ENCODE measurements at places on chromosomes 12 and 14.
A peak's percentile ranks its signal among the peaks of the same experiment; 100 is the strongest.

- no peak overlapping the region for H3K4me3 ChIP-seq
- peaks cover 3% of the 10 kb centered on the region for H3K27me3 ChIP-seq
- no peak for DNase-seq
- peaks cover 52% of the 10 kb centered on the region for H3K4me1 ChIP-seq
Measured at GRCh38 chr12:53197011-53197640, 9.9 kb downstream of the ITGB7 start.

DNA sequence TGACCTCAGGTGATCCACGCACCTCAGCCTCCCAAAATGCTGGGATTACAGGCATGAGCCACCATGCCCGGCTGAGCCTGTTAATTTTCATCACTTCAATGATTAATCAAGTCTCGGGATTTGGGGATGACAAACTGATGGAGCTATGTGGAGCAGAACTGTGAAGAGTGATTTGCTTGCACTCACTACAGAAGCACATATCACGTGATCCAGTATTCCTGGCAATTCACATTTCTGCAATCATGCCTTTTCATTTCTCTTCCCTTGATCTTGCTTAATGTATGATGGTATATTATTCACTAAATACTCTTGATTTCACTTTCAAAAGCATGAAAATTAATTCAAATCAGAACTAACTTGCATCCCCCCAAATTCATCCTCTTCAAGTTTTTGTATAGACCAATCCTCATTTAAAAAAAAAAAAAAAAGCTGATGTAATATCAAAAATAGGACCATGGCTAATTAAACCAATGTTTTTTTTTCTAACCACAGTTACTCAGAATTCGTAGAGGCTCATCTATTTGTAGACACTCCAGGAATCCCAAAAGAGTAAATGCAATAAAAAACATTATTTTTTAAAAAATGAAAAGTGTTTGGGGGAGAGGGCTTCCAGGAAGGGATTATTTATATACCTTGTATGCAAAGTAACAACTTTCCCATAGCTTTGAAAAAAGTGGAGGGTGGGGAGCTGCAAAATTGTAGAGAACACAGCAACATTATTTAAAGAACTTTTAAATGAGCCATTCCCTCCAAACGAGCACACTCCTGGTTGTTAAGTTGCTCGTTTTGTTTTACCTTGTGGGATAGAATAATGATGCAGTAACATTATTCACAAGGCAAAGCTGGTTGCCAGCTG, 7.0 kb upstream of the ATXN2 start:
- H3K27ac ChIP-seq = no peak overlapping the region
- no peaks in the 10 kb centered on the region for H3K4me1 ChIP-seq
- no peaks in the 10 kb centered on the region for H3K36me3 ChIP-seq
- DNase-seq = no peak

DNA sequence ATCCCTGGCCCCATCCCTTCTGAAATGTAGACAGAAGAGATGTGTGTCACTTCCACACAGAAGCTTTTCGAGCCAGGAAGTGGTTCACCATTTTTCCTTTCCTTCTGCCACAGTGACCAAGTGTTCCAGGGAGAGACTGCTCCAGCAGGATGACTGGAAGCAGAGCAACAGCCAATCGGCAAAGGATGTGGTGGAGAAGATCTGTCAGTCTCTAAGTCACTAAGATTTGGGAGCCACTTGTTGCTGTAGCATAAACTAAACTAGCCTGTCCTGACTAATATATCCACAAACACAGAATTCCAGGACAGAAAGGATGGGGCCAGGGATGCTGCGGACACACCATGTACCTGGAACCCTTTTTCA, 42.9 kb downstream of the DUSP6 start:
- no peaks in the 10 kb centered on the region for H3K36me3 ChIP-seq
- peaks cover 30% of the 10 kb centered on the region for H3K4me1 ChIP-seq

DNA sequence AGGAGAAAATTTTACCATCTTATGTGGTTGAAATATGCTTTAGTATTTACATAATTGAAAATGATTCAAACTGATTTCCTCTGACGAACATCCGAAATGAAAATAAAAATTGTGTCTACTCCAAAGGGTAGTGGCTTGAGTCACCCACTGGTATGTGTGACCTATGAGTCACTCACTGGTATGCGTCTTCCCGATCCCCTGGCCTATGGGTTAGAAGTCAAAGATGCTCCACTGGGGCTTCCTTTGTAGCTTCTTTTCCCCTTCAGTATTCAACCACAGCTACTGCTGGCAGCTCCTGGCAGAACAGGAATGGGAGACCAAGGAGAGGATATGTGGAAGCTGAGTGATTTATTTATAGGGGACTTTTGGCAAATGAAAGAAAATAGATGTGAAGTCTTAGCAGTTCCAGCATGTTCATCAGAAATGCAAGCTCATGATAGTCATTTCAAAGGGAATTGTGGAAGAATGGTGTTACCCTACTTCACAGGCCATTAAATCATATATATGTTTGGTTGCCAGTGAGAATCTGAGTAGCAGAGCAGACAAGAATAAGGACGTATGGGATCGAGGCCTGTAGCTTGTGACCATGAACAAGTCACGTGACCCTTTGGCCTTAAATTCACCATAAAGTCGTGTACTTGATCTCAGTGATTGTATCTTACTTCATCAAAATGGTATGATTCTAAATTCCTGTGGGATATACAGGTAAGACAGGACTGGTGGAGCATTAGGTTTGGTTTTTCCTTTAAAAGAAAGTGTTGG, 108.3 kb downstream of the CRADD start:
- H3K4me1 ChIP-seq = peaks cover 33% of the 10 kb centered on the region
- H3K4me3 ChIP-seq = no peak overlapping the region
- H3K36me3 ChIP-seq = peaks cover 3% of the 10 kb centered on the region
- peak overlapping the region; percentile 73 for H3K27ac ChIP-seq

- peaks cover 4% of the 10 kb centered on the region for H3K27me3 ChIP-seq
- H3K27ac ChIP-seq = no peak overlapping the region
- H3K4me3 ChIP-seq = no peak overlapping the region
- H3K36me3 ChIP-seq = no peaks in the 10 kb centered on the region
Measured at GRCh38 chr14:36443374-36443773, 76.7 kb downstream of the NKX2-1 start.

DNA sequence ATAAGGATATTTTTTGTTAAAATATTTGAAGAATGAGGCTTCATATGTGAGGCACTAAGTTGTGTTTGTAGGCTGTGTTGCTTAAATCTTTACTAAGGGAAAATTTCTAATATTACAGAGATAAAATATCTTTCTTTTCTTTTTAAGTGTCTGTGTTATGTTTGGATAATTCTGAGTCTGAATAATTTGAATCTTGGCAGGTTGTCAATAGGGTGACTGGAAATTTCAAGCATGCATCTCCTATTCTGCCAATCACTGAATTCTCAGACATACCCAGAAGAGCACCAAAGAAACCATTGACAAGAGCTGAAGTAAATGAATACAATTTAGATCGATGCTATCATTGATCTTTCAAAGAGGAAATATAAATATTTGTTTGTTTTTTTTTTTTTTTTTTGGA, 29.4 kb downstream of the TMPO start:
- peaks cover 15% of the 10 kb centered on the region for H3K36me3 ChIP-seq
- no peak overlapping the region for H3K4me3 ChIP-seq
- no peak for DNase-seq
- H3K27ac ChIP-seq = no peak overlapping the region
- no peaks in the 10 kb centered on the region for H3K27me3 ChIP-seq

DNA sequence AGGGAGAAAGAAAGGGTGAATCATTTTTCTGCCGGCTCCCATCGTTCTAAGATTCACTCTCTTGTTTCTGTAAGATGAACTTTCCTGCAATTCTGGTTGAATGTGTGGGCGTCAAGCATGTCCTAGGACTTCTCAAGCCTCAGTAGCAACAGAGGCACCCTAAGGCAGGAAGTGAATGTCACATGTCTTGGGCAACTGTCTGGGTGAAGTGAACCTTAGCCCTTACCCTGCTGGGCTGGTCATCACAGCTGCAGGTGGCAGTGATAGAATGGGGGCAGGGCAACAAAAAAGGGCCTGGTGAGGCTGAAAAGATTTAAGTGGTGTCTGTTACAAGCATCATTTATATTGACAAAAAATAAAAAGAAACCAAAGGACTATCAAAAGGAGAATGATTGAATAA, 45.9 kb upstream of the CAND1 start:
- no peak for DNase-seq
- H3K36me3 ChIP-seq = no peaks in the 10 kb centered on the region
- no peak overlapping the region for H3K4me3 ChIP-seq
- no peak overlapping the region for H3K27ac ChIP-seq

GRCh38 chr14:31228533-31228932, 20.9 kb upstream of the HECTD1 start:
- no peak overlapping the region for H3K4me3 ChIP-seq
- no peaks in the 10 kb centered on the region for H3K27me3 ChIP-seq
- no peaks in the 10 kb centered on the region for H3K4me1 ChIP-seq
- no peaks in the 10 kb centered on the region for H3K36me3 ChIP-seq
- DNase-seq = no peak

DNA sequence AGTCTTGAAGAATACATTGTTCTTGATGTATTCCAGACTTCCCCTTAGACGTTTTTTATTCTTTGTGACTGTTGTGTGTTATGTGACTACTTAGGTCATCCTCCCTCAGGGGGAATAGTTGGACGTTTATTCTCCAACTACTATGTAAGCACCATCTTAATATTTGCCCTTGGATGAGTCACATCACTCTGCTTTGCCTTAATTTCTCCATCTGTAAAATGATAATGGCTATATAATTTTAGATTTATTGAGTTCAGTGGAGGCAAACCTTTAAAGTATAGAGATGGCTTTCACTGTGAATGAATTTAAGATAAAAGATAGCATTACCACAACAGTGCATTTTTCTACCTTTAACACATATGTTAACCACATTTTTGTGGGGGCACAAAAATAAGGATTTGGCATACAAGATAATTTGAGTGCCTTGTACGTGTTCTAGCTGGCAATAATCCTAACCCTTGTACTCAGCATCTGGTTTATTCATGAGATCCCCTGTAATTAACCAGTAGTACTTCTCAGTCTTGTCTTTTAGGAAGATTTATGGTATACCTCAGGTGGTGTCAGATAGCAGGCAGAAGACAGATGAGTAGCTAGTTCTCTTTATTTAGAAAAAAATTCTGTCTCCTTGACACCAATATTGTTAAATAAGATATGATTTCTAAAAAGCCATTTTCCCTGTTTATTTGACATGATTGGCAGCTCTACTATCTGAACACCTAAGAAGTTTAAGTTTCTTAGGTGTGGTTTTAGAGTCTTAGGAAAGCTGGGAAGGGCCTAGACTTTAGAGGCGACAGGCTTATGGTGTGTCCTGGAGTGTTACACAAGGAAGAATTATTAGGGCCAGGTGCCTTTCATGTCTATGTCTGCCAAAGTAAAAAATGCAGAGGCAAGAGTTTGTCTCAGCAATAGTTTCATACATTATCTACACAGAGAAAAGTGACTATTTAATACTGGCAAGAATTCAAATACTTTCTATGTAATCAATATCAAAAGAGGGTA, 152.3 kb downstream of the RAD51B start:
- peaks cover 3% of the 10 kb centered on the region for H3K27me3 ChIP-seq
- no peak overlapping the region for H3K4me3 ChIP-seq
- H3K36me3 ChIP-seq = peaks cover 17% of the 10 kb centered on the region
- no peak for DNase-seq
- no peak overlapping the region for H3K27ac ChIP-seq

DNA sequence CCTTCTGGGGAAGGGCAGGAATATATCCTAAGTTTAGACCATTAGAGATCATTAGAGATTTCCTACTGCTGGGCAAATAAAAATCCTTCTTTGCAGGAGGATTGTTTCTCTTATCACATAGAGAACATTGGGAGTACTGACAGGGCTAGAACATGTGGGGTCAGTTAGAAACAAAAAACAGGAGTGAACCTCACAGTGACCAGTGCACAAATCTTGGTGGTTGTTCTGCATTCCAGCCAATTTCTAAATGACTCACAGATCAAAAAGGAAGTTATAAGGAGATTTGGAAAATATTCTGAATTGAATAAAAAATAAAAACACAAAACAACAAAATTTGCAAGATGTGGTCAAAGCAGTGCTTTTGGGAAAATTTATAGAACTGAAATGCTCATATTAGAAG, 118.8 kb downstream of the LLPH start:
- H3K36me3 ChIP-seq = no peaks in the 10 kb centered on the region
- H3K4me1 ChIP-seq = no peaks in the 10 kb centered on the region
- no peak overlapping the region for H3K4me3 ChIP-seq
- peaks cover 10% of the 10 kb centered on the region for H3K27me3 ChIP-seq

GRCh38 chr12:30169839-30170591, 386.3 kb upstream of the TMTC1 start:
- no peak for DNase-seq
- H3K27ac ChIP-seq = no peak overlapping the region
- H3K27me3 ChIP-seq = no peaks in the 10 kb centered on the region
- H3K4me3 ChIP-seq = no peak overlapping the region

DNA sequence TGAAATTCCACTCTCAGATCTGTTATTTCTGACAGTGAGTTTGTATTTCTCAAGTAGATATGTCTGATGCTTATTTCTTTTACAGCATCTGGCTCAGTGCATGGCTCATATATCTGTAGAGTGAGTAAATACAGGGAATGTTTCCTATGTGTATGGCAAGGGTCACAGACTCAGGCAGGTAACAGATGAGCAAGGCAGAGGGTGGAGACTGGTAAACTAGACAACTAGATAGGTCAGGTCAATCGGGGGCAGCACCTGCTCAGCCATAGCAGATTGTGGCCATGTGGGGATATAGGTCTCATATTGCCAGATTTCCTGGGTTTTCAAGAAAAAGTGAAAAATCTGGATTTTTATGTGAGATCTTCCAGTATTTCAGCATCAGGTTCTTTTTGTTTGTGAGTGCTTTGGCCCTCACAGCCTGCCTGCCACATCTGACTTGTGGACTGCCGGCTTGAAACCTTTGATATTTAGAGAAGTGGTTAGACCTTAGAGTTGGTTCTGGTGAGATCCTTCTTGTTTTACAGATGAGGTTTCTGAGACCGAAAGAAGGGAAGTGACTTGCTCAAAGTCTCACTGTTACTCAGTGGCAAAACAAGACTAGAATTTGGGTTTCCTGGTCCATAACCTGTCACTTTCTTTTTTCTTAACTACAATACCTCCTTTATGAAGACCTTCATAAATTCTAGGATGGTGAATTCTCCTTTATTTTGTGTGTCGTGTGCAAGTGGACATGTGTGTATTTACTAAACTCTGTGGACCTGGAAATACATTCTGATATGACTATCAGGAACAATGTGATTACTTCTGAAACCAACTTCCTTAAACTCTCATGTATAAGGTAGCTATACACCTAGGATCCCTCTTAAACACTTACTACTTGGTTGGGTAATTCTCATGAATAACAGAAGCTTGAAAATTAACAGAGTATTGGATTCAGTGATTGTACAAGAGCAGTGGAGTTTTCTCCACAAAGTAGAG, 34.4 kb downstream of the PROX2 start:
- H3K36me3 ChIP-seq = peaks cover 3% of the 10 kb centered on the region
- peaks cover 58% of the 10 kb centered on the region for H3K4me1 ChIP-seq
- H3K4me3 ChIP-seq = peak overlapping the region; percentile 58
- DNase-seq = peak; percentile 25
